Activated T-cell treated with anti-CD3 and anti-CD28 coated beads for 1 hour (primary cell): ENCODE measurements at places on chromosomes 3 and 15.

DNA sequence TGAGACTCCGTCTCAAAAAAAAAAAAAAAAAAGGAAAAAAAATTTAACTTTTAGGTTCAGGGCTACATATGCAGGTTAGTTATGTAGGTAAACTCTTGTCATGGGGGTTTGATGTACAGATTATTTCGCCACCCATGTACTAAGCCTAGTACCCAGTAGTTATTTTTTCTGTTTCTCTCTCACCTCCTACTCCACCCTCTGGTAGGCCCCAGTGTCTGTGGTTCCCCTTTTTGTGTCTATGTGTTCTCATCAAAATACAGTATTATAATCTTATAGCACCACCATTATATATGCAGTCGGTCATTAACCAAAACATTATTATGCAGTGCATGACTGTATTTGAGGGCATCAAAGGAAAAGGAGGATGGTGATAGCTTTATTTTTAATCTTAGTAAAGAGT is 47.3 kb downstream of the CHP1 start:
- no peak for DNase-seq

DNA sequence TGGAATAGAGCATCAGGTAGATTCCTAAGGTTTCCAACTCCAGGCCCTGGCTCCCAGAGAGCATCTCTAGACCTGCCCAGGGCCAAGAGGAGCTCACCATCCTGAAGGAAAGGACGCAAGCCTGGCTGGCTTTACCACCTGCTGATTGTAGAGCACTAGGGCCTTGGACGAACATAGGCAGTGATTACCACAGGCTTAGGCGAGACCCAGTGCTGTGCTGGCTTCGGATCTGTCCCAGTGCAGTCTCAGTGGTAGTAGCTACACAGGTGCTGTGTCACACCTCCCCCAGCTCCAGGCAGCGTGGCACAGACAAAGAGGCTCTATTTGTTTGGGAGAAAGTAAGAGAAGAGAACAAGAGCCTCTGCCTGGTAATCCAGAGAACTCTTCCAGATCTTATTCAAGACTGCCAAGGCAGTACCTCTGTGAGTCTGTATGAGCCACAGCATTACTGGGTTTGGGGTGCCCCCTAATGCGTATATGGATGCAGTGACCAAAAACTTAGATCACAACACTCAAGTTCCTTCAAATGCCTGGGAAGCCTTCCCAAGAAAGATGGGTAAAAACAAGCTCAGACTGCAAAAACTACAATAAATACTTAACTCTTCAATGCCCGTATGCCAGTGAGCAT is 25.4 kb downstream of the ISG20 start:
- no peak for DNase-seq

- no peak for DNase-seq
Measured at GRCh38 chr3:126326629-126327028, 30.6 kb downstream of the KLF15 start.

GRCh38 chr3:158802409-158803268 is 785 bp downstream of the MFSD1 start:
- peak; percentile 3 for DNase-seq

- no peak for DNase-seq
Measured at GRCh38 chr3:169432708-169433432, 230.6 kb downstream of the MECOM start.

DNA sequence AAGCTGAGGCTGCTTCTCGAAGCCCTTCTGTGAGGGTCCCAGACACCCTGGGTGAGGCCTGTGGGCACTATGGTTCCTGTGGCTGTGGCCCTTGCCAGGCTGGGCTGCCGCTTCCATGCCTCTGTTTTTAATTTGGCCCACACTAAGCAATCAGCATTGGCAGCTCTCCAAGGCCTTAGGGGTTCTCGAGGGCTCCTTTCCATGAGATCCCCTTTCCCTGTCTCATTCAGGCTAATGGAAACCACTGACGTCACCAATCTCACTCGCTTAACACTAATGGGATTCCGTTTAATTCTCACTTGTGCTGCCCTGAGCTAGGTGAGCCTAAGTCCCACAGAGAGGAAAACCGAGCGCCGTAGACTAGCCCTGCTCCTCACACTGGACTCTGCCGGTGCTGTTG is 60.2 kb upstream of the RAB6B start:
- no peak for DNase-seq

- no peak for DNase-seq
Measured at GRCh38 chr3:122563717-122564025, 429 bp downstream of the PARP9 start.

DNA sequence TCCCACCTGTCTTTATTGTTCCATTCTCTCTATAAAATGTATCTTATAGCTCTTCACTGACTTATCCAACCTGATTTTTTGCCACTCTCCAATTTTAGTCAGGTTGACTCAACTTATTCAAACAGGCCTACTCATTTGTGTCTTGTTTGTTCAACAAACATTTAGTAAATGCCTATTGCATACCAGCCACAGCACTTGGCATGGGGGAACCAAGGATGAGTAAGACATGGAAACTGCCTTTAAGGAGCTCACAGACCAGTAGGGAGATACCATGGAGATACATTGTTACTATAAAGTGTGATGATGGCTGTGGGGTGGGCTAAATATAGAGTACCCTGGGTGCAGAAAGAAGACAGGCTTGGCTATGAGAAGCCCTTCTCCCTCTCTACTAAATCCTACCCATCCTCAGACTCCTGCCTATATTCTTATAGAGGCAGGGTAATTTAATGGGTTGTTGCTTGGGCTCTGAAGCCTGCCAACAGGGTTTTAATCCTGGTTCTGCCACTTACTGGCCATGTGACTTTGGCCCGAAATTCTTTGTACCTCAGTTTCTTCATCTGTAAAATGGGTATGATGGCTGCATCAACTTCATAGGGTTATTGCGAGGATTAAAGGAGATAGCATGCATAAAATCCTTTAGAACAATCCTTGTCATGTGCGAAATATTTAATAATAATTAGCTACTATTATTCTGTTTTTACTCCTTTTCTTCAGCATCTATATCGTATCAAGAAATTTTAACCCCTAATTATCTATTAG is 348.5 kb upstream of the UMPS start:
- no peak for DNase-seq

DNA sequence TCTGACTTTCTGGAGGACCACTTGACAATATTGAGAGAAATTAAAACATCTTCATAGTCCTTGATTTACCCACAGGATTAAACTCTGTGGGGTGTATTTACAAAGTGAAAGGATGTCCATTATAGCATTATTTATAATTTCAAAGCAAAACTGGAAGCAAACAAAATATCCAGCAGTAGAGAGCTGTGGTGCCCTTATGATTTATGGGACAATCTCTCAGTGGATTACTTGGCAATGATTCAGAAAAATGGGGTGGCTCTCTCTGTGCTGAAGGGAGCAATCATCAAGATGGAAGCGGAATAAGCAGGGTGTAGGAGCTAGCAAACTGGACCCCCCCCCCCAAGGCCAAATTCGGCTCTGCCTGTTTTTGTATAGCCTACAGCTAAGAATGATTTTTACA is 9.0 kb downstream of the PPCDC start:
- no peak for DNase-seq

- no peak for DNase-seq
Measured at GRCh38 chr3:123098426-123099330, 31.9 kb downstream of the PDIA5 start.

GRCh38 chr3:23810343-23811184 is 4.8 kb downstream of the UBE2E1 start:
- DNase-seq, result peak; percentile 22

- DNase-seq, result no peak
Measured at GRCh38 chr3:43041517-43041916, 62.4 kb downstream of the GASK1A start.

DNA sequence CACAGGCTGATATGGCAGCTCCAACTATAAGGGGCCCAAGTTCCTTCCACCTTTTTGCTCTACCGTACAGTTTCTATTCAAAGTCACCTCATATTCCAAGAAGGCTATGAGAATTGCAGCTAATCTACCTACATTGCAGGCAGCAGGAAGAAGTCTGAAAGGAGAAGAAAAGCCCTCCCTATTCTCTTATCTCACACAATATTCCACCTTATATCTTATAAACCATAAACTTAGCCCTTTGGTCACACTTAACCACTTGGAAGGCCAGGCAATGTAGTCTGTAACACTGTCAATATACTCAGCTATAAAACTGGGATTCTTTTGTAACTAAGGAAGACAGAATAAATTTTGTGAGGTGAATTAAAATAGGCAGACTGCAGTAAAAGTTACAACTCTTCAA is 54.9 kb downstream of the TBC1D5 start:
- DNase-seq, result no peak

DNA sequence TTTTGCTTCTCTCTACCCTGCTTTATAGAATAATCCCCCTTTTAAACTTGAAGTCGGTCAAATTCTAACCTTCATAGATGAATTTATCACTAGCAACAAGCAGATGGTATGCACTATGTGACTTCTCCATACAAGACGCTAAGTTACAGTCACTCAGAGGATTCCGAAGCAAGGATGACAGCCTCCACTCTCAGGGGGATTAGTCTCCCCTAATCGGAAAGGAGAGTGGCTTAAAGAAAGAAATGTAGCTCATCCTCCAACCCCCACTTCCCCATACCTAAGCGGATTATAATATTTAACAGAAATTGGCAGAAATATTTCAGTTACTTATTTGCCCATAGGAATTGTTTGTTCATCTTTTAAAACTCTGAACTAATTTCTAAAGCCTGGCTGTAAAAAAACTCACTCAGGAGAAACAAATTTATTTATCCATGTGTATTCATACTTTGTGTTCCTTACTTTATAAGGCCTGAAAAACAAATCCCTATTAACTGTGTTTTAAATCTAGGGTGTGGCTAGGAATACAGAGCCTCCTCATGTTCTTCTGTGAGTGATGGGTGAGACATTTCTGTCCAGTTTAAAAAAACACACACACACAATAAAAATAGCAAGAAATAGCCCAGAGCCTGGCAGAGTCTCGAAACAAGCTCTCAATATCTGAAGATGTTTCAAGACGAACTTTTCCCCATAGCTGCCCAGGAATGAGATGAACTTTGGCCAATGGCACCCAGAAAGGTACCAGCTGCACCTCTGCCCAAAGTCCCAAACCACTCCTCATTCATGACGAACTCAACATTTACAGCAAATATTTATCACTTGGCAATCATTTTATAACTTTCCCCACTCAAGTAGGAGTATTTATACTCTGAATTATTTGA is 18.7 kb downstream of the SIAH2 start:
- DNase-seq, result no peak

DNA sequence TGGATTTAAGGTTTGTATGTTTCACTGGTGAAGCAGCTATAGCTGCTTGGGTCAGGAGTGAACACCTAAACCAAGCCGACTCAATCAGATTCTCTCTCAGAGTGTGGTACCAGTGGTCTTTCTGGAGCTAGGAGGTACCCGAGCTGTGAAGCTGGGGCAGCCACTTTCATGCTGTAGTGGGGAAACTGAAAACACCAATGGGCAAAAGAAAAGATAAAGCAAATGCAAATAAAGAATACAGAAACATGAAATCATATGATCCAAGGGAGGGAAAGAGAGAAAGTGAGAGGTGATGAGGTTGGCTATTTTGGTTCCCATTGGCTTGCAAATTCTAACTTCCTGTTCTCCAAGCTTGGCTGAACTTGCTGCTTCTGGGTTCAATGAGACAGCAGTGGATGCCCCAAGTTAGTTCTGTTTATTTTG is 212.3 kb upstream of the CFAP20DC start:
- DNase-seq, result no peak

- DNase-seq, result no peak
Measured at GRCh38 chr3:149552700-149553099, 78.2 kb downstream of the TM4SF4 start.

DNA sequence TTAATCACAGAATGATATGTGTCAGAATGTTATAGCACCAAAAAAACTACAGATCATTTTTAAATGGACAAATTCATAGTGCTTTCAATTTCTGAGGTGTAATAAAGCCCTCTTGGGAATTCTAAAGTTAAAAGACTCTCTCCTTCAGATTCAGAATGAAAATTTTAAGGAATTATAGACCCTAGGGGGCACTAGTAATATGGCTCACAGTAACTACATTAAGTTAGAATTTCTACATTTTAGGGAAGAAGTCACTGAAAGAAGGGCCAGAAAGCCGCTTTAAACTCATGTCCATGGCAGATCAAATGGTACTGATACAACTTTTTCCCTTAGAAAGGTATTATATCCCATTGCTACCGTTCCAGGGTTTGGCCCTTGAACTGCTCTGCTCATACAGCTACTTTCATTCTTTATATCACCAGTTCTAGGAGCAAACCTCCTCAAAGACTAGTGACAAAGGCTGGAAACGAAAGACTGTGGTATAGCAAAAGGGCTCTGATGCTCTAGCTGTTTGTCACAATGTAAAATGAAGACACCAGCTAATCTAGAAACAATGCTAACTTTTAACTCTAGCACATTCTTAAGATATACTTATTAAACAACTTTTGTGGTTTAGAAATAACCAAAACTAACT is 18.1 kb downstream of the DAZL start:
- DNase-seq, result no peak

GRCh38 chr3:124384527-124384926 is 345.7 kb upstream of the UMPS start:
- DNase-seq, result no peak

DNA sequence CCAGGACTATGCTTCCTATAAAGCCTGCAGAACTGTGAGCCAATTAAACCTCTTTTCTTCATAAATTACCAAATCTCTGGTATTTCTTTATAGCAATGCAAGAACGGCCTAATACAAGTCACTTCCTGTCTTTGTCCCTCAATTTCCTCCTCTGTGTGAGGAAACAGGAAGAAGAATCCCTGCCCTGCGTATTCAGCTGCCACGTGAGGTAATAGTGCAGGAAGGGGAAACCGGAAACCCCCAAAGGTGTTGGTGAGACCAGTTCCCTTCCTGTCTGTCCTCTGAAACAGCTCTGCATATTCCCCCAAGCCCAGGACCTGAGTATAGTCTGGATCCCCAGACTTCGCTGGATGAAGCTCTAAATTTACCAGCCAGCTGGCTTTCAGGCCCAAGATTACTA is 18.1 kb upstream of the PTPN23 start:
- DNase-seq, result no peak

- DNase-seq, result no peak
Measured at GRCh38 chr3:30538791-30539190, 67.6 kb upstream of the TGFBR2 start.

- no peak for DNase-seq
Measured at GRCh38 chr3:9211155-9211950, 38.1 kb downstream of the SRGAP3 start.

GRCh38 chr3:17233398-17233800 is 348.6 kb downstream of the PLCL2 start:
- no peak for DNase-seq

GRCh38 chr3:100352296-100353231 is 18.0 kb downstream of the NIT2 start:
- no peak for DNase-seq

GRCh38 chr3:53890726-53891475 is 758 bp downstream of the SELENOK start:
- DNase-seq, result peak; percentile 19

DNA sequence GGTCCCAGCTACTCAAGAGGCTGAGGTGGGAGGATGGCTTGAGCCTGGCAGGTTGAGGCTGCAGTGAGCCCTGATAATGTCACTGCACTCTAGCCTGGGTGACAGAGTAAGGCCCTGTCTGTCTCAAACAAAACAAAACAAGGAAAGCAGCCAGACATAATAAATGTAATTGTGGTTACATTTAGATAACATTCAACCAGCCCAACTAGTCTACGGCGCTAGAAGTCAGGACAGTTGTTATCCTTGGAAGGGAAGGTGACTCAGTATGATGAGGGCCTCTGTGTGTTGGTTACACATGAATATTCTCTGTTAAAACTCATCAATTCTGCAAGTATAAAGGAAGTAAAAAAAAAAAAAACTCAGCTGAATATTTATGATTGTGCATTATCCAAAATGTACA is 27.0 kb upstream of the CSPG5 start:
- DNase-seq, result no peak
